ENCODE measurements at places on chromosomes 11 and 22. TPM values are rescaled to one million over a fixed set of nuclear protein-coding genes. Genes with fewer than 3 reads are reported as not detected.

Gene CBLIF
- not detected for total RNA-seq

- DNase-seq, result no peak
These were observed 13.6 kb downstream of the SCARF2 start for GRCh38 chr22:20423906-20424551.

DNA sequence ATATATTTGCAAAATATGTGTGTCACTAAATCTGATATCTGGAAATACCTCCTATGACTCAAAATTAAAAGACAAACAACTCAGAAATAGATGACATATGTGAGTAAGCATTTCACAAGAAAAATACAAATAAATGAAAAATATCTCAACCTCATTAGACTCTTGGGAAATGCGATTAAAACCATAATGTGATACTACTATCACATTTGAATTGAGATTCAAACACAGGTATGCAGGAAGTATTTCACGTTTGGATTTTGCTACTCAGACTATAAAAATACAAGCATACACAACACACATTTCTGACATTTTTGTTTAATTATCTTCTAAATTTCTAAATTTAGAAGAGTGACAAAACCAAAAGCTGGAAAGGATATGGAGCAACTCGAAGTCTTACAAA is 811.9 kb upstream of the LRRC4C start:
- no peak for DNase-seq

- no peak for DNase-seq
These were observed 55.0 kb upstream of the PHOX2A start for GRCh38 chr11:72298931-72299330.

Gene NNMT
- total RNA-seq, result 126 TPM

DNA sequence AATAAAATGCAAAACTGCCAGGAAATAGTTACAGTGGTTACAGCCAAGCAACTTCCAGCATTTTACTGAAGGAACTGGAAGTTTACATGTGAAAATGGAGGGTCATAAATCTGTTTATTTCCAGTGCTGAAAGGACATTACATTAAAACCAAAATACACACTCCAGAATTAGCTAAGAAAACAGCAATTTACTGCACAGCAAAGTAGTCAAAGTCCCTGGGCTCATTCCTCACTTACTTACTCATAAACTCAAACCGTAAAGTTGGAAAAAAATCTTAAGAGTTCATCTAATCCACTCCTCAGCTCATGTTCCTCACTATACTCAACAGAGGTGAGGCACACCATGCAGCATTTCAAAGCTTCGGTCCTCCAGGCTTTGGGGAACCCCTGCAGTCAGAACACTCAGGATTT is 17.4 kb downstream of the CTSC start:
- no peak for DNase-seq

Gene MYOD1
- not detected for total RNA-seq

GRCh38 chr22:49460592-49461281 is 366.9 kb downstream of the BRD1 start:
- DNase-seq, result no peak
